Cortex of kidney (tissue), 1 donor: ENCODE measurements at places on chromosomes 3 and 15.

DNA sequence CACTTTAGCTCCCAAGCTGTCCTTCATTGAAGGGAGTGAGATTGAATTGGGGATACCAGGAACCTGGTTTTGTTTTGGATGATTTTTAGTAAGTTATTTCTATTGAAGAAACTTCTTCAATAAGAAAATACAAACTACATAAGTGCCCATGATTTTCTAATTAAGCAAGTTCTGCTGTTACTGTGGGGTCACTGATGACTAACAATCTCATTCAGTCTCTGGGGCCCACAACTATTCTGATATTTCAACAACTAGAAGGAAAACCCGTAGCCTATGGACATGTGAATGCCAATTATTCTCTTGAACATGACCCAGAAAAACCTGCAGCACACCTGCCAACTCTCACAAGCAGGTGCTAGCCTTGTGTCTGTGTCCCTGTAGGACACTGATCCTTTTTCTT, 184.6 kb downstream of the DCLK3 start:
- no peak for DNase-seq

GRCh38 chr3:168288511-168289401, 193.0 kb upstream of the GOLIM4 start:
- DNase-seq = no peak

GRCh38 chr15:60751985-60752952, 273.3 kb upstream of the ICE2 start:
- DNase-seq = no peak

DNA sequence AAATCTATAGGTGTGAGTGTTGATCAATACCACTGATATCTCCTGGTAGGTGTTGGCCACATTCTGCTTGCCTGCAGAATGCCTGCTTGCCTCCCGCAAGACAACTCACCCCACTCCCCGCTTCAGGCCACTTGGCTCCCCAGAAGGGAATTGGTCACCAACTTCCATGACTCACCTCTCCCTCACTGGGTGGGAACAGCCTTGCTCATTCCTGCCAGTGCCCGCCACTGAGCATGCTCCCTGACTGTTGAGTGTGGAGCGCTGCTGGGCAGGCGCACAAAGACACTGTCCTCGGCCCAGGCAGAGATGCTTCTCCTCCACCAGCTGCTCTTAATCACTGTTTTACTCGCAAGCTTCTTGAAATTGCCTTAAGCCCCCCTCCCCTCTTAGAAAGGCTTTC, 57.3 kb upstream of the PPP2R3A start:
- DNase-seq = no peak

DNA sequence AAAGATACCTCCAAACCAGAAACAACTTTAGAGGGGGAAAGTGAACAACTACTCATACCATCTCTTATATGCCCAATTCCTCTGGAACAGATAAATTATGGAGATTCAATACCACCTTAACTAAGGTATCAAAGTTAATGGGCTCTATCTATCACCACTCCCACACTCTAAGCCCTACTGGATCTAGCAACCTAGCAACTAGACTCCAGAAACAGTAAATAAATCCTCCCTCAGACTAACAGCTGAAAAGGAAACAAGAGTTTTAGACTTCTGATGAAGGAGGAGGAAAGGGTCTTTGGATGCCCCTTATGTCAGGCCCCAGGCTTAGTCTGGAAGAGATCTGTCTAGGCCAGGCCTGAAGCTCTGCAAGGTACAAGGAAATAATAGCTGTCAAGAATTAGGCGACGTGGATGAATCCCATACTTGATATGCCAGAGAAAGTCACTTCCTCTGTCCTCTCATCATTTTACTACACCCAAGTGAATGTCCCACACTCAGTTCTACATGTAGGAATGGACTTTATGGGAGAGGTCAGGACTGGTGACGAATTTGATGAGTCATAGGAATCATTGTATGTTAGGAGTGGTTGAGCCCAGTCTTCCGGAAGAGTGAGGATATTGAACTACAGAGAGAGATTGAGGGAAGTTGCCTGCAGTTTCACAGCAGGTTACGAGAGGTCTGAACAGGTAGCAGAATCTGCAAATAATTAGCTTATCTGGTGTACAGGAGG, 113.8 kb downstream of the AKAP13 start:
- no peak for DNase-seq

DNA sequence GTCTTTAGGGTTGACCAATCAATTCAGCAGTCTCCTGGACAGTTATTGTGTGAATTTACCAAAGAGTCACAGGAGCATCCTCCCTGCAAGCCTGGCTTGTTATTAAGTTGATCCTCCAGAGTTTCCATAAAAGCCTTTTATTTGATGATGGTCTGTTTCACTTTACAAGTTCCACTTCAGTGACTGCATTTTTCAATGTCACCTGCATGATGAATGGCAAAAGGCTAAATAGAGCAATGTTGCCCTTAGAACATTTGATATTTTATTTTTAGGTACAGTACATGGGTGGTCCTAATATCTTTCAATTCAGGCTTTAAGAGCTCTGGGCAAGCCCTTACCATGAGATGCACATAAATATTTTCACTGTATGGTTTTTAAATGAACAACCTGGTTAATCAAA, 22.6 kb downstream of the GUCA1C start:
- DNase-seq = no peak

DNA sequence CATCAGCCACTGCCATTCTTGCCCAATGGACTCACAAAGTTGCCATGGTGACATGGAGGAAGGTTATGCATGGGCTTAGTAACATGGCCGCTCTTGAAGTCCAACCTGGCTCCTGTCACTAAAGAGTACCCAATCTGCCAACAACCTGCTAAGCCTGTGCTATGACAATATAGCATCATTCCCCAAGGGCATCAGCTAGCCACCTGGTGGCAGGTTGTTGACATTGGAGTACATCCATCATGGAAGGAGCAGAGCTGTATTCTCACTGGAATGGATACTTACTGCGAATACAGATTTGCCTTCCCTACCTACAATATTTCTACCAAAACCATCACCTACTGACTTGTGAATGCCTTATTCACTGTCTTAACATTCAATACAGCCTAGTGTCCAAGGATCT, 138.9 kb upstream of the RORA start:
- DNase-seq = no peak

DNA sequence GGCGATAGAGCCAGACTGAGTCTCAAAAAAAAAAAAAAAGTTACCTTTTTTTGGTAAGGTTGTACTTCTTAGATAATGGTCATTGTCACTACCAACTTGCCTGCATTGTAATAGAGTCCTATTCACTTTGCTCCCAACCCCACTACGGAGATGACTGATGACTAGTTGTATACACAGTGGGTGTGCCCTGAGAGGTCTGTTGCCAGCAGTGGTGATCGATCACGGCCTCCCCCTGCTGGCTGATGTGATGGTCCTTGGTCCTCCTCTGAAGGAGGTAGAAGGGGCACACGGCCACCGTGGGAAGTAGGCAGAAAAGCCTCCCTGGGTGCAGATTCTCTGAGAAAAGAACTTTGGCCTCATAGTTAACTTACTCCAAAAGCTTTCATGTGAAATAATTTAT, 10.7 kb downstream of the GCNT3 start:
- DNase-seq = no peak
